ENCODE measurements at places on chromosomes 1 and 21.

GRCh38 chr1:32334864-32335534, 1.0 kb downstream of the MARCKSL1 start:
- no peak for DNase-seq

DNA sequence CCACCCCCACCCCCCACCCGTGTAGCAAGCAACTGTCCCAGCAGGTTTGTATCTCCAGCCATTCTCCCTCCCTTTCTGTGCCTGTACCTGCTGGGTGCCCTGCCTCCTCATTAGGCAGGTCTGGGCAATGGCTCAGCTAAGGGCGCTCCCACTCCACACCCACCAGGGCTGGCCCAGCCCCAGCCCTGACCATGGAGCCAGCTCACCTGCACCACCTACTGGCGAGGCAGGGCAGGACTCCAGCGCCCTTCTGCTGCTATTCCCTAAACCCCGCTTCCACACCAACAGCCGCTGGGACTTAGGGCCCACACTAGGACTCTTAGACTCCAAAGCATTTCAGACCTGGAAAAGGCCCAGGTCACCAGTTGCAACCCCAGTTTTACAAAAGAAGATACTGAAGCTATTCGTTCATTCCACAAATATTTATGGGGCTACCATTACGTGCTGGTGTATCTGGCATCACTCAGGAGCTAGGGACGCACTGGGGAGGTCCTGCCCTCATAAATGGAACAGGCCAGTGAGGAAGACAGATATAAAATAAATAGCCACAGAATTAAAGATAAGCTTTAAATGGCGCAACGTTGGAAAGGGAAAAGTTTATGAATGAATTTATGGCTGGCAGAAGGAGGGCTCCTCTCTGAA, 24.0 kb downstream of the PGLYRP3 start:
- no peak for DNase-seq

- peak; percentile 58 for DNase-seq
Measured at GRCh38 chr21:42315296-42315891, at the start of gene TFF3. TSS of gene TFF3 (minus strand) at chr21:42315409. CDS start at chr21:42315374, 35 bp downstream.

DNA sequence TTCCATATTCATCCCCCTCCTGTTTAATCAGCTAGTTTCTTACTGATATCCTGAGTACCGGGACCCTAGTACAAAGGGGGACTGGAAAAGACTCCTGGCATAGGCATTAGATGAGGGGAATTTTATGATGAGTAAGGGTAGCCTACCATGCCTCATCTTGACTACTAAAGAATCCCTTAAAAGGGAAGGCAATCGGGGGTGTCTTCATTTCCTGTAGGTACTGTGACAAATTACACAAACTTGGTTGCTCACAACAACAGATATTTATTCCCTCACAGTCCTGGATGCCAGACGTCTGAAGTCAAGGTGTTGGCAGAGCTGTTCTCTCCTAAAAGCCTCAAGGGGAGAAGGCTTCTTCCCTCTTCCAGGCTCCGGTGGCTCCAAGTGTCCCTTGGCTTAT, 28.9 kb upstream of the RUNX1 start:
- DNase-seq: no peak

- DNase-seq: peak; percentile 64
Measured at GRCh38 chr21:18157406-18157805, 87.2 kb upstream of the CHODL start.

DNA sequence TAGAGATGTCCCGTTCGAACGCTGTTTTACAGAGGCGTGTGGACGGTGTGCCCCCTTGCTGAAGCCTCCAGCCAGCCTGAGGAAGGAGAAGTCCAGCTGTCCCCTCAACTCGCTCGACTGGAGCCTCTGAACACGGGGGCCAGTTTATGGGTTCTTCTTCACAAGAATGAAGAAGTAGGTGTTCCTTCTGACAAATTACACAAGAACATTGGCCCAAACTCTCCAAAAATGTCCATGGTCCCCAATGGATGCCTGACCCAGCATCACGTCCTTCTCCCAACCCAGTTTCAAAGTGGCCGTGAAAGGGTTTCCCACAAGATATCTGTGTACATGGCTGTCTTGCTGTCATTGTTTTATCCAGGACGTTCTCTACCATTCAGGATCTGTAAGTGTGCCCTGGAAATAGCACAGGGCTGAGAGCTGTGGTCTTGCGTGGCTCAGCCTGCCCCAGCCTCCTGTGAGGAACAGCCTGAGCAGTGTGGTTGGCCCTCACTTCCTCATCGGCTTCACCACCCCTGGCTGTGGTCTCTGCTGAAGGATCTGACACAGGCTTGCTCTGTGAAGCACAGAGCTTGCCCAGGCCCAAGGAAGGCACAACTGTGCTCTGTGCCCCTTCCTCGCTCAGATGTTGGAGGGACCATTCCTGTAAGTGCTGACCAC, 1.0 kb upstream of the S100B start:
- DNase-seq: no peak

GRCh38 chr1:18232052-18232451, 124.5 kb downstream of the IGSF21 start:
- no peak for DNase-seq

- peak; percentile 25 for DNase-seq
Measured at GRCh38 chr1:151526735-151527525, 13.2 kb upstream of the TUFT1 start.

DNA sequence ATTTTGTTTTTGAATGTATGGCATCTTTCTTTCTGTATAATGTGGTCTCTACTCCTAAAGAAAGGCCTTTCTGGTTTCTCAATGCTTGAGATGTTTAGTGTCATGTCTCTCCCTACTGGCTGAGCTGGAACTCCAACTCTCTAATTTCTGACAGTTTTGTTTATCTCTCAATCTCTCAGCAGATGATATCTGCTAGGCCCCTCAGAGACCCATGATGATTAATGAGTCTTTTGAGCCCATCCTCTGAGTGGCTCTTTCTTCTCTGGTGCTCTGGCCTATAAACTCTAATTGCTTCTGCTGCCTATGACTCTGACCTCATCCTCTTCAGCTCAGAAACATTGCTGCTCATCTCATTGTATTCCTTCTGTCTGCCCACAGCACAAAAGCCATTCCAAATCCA, 46.6 kb downstream of the CRB1 start:
- no peak for DNase-seq

DNA sequence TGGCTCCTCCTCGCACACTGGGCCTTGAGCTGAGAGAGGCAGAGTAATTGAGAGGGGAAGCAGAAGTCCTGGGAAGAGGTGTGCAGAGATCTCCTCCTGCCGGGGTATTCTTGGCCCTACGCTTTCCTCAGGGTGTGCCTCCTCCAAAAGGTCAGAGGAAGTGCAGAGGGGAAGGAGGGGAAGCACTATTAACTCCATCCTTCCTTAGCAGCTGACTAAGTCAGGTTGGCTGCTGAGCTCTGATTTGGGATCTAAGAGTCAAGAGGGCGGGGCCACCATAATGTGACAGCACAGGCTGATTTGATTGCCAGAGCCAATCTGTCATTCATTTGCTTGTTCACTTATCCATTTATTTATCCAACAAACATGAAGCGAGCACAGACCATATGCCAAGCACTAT, 12.3 kb downstream of the ATP2B4 start:
- DNase-seq: no peak

GRCh38 chr1:38686167-38686926, 173.2 kb downstream of the RRAGC start:
- no peak for DNase-seq

GRCh38 chr1:86998727-86999126, 84.3 kb downstream of the HS2ST1 start:
- no peak for DNase-seq

DNA sequence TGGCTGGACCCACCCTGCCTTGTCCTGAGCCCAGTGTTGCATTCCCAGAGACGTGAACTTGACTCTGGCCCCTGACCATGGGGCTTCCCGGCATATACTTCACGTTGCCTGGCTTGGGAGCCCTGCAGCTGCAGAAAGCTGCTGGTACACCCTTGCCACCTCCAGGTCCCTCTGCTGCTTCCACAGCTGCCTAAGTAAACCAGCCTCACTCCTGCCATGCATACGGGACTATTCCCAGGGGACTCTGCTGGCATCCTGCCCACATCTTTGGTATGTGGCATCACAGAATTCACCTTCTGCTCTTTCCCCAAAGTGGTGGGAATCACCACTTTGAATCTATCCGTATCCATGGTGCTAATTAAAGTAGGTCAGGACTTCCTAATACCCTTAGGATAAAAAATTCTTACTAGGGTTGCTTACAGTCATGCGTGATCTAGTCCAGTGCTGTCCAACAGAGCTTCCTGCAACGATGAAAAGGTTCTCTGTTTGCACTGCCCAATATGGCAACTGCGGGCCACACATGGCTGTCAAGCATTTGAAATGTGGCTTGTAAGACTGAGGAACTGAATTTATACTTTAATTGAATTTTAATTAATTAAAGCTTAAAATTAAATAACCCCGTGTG, 203.0 kb downstream of the GRIK3 start:
- DNase-seq: no peak

DNA sequence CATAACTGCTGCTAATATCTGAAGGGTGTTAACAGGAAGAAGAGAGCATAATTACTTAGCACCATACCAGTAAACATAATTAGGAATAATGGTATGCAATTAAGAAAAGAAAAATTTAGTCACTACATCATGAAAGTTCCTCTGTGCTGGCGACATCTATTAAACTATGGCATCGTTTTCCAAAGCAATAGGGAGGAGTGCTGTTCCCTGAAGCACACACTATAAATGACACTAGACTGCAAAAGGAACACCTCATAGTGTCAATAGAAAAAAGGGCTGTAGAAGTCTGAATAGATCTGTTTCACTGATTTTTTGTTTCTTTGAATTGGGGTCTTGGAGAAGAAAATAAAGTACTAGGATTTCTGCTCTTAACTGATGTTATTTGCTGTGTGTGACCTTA, 773.6 kb upstream of the B3GALT2 start:
- DNase-seq: no peak

- no peak for DNase-seq
Measured at GRCh38 chr1:58979086-58979485, 195.2 kb upstream of the JUN start.

DNA sequence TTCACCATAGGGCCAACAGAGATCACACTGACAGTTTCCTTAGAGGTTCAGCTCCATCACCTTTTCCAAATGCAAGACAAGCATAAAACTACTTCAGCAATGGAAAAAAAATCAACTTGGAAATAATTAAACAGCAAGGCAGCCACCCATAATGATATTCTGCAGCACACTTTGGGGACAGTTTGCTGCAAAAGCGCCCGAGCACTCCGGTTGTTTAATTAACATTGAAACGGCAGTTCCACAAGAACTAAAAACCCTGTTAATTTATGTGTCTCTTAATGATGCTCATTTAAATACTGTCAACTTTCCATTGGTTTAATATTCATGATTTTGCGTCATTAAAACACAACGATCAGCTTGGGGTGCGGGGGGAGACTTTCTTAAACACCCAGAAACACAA, 153.2 kb downstream of the ELAVL4 start:
- DNase-seq: no peak

DNA sequence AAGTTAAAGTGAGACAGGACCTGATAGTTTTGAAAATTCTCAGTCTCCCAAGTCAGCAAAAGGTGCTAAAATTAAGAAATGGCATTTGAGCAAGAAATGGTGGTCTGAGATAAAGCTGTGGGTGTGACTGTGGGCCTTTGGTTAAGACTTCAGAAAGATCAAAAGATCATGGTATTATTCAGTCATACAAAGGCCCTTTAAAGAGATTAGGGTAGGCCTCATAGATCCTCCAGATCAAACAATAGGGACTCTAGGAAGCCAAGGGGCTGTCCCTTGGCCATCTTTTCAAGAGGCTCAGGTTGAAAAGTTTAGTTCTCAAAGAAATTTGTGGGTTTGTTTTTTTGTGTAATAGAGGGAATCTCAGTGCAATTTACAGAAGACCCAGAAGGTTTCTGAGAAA, 8.4 kb downstream of the HMGB4 start:
- DNase-seq: no peak

- DNase-seq: no peak
Measured at GRCh38 chr1:32962248-32962896, 2.2 kb downstream of the RNF19B start.

DNA sequence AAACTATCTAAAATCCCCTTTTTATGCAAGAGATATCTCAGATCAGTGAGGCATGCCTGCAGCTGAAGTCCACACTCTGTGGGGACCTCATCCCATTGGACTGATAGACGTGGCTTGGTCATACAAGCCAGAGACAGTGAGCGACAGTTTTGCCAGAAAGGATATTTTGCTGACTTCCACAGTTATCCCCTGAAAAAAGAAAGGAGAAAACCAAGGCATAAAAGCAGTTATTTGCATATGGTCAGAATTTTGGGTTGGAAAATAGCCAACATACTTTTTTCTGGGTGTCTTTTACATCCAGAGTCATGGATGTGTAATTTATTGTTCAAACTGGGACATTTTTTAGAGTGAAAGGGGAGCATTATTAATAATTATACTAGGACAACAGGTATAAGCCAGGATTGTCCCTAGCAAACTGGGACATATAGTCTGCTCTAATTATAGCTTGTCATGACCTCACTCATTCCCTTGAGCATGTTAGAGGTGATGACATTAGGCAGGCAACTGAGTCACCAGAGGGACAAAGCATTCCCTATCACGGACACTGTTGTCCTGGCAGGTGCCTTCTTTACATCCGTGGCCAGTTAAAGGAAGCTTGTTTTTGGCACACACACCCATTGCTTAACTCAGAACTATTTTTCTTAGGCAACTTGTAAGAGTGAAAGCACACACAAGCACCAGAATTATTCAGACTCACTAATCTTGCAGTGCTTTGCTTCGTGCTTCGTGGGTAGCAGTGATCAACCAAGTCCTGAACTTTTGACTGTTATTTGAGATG, 65.5 kb downstream of the PRRX1 start:
- DNase-seq: peak; percentile 37

DNA sequence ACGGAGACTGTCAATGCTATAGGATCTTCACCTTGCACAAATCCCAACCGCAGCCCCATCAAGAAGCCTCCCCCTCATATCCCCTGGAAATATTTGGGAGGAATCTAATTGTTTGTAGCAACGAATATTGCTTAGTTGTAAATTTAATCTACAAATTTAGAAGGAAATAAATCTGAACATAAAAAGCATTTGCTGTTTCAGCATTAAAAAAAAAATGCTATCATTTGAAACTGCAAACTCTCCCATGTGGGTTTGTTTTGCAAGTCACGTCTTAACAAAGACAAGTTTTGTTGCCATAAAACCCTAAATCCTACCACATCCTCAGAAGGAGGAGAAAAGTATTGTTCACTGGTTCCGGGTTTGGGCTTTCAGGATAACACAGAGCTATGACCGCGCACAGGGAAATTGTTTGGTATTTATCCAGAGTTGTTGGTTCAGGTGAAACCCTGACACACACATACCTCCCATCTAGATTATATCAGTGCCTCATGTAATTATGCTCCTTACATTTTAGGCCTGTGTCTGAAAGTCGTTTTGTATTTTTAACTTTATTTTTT, 279.6 kb downstream of the TM2D1 start:
- DNase-seq: no peak

DNA sequence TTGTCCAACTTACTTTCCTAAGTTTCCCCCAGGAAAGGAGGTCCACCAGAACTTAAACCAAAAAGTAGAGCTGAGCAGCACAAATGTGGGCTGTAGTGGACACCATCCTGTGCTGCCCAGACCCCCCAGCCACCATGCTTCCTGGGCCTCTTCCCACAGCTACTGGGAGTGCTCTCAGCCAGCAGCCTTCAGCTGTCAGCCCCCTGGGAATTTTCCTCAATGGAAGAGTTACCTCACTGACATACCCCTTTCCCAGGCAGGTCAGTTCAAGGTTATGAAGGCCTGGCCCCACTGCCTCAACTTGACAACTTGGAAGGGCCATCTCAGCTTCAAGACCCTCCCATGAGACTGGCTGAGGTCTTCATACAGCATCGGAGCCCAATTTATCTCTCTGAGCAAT, 47.7 kb downstream of the CDCP2 start:
- DNase-seq: no peak

- DNase-seq: no peak
Measured at GRCh38 chr1:177270863-177271262, 100.1 kb downstream of the BRINP2 start.
